SK-MEL-5 (cell line): ENCODE measurements at places on chromosomes 7 and 10. TPM values are rescaled to one million over a fixed set of nuclear protein-coding genes. Genes with fewer than 3 reads are reported as not detected.
A peak's percentile ranks its signal among the peaks of the same experiment; 100 is the strongest.

DNA sequence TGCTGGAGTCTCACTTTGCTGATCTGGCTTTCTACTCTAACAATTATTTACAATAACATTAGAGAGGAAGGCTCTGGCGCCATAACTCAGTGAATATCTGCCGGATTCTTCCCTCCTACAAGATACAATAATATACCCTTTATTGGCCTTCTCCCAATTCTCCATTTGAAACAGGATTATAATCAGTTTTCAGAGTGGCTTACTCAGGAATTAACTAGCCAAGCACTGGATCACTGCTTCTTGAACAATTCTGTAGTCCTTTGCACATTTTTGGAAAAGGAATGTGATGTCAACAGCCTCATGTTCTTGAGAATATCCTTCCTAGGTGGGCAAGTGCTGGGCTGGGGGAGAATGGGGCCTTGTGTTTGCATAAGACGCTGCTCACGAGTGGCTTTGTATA lies 125.9 kb downstream of the HIPK2 start:
- DNase-seq = no peak

The LRRN3 gene
- total RNA-seq = 0.11 TPM in 1 of 2 replicates, not detected in the other

- DNase-seq = no peak
Measured at GRCh38 chr10:88892222-88892967, 12.3 kb downstream of the STAMBPL1 start.

DNA sequence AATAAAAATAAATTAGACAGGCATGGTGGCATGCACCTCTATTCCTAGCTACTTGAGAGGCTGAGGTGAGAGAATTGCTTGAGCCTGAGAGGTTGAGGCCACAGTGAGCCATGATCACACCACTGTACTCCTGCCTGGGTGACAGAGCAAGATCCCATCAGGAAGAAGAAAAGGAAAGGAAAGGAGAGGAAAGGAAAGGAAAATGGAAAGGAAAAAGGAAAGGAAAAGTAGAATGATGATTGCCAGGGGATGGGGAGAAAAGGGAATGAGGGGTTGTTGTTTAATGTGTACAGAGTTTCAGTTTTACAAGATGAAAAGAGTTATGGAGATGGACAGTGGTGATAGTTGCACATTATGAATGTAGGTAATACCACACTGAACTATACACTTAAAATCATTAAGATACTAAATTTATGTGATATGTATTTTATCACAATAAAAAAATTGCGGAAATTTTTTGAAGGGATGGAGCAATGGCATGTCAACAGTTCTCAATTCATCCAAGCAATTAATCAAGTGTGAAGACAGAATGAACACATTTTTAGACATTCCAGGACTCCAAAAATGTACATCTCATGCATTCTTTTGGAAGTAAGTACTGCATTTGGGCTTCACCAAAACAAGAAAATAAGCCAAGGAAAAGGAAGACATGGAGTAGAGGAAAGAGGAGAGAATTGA lies 44.3 kb downstream of the IL6 start:
- DNase-seq = no peak

The NT5C2 gene
- total RNA-seq = 35.5 and 37.4 TPM in 2 replicates

DNA sequence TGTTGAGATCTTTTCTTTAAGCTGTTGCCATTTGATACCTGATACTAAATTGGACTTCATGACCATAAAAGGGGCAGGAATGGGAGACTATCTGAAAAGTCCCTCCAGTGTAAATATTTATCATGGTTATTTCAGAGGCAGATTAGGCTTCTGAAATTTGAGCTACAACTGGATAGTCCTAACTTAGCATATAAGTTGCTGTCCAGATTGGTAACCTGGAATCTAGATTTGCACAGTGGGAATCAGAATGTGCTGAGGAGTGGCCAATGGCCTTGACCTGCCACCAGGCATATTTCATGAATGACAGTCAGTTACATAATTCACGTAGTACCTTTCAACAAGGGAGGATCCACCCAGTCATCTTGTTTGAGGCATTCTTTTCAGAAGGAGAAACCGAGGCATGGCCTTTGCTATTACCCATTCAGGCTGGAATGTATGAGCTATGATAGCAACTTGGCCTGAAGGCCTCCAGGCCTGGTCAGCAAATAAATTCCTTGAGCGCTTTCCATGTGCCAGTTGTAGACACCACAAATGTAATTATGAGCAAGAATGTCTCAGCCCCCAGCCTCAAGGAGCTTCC lies 80.0 kb downstream of the EEPD1 start:
- no peak for DNase-seq

DNA sequence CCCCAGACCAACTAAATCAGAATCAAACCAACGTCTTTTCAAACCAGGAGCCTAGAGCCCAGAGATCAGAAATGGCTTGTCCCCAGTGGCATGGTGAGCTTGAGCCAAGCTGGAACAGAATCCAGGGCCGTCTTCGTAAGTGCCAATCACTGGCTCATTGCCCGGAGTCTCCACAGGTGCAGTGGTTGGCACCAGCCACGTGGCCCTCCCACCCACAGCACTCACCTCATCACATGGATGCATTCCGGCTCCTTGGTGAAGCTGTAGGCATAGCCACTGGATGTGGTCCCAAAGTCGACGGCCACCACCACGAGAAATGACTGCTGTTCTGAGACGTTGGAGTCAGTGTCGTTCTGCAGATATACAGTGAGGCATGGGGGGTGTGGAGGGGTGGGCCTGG lies 37.4 kb downstream of the HSPA12A start:
- DNase-seq = no peak

The MNX1 gene
- 0.45 and 0.56 TPM in 2 replicates for total RNA-seq

DNA sequence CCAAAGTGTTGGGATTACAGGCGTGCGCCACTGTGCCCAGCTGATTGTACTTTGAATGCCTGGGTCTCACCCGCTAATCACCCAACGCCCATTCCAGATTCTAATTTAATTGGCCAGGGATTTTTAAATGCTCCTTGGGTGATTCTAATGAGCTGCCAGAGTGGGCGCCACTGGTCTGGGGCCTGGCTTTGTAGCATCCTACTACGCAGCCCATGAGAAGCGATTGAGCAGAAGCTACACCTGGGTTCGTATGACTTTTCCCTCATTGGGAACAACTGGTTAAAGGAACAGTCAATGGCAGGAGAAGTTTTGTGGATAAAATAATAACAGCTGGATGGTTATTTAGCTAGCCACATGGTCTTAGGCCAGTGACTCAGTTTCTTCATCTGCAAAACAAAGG lies 108.0 kb downstream of the SPAG6 start:
- no peak for DNase-seq

The CHAT gene
- total RNA-seq = not detected in 2 replicates

GRCh38 chr10:128221117-128221516 lies 94.9 kb upstream of the MKI67 start:
- no peak for DNase-seq

The H2BK1 gene
- not detected in 2 replicates for total RNA-seq

The HKDC1 gene
- 0.29 and 0.61 TPM in 2 replicates for total RNA-seq

DNA sequence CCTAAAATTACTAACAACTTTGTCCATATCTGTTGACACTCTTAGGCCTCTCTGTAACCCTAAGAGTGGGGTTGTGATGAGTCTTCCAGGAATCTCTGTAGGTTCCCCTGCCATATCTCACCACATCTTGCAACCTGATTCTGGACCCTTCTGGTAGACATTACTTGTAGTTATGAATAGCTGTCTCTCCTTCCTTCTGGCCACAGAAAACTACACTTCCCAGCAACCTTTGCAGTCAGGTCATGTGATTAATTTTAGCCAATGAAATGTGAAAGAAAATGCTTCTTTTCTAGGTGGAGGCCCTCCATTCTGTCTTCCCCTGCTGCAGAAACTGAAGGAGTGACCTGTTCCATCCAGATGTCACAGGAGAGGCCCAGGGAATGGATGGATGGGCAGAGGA lies 147.6 kb upstream of the AOAH start:
- DNase-seq = peak; percentile 43

The JAKMIP3 gene
- 0.03 TPM in 1 of 2 replicates, not detected in the other for total RNA-seq

GRCh38 chr10:120495226-120496009 lies 38.4 kb downstream of the PLPP4 start:
- DNase-seq = no peak

The AASS gene
- 12.6 and 14.9 TPM in 2 replicates for total RNA-seq

DNA sequence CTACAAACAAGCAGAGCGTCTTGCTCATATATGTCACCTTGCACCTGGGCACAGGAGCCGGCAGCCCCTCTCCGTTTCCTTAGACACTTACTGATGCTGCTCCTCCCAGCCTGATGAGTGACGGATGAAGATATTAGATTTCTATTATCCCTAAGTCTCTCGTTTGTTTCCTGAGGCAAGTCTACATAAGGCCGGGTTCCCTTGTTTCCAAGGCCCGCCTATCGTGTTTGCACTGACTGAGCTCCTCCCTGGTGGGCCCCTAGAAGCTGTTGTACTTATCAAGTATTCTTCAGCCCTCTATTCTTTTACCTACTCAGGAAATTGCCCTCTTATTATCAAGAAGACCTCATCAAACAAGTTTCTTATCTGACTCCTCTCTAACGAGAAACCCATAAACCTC lies 18.5 kb downstream of the SH3PXD2A start:
- no peak for DNase-seq

DNA sequence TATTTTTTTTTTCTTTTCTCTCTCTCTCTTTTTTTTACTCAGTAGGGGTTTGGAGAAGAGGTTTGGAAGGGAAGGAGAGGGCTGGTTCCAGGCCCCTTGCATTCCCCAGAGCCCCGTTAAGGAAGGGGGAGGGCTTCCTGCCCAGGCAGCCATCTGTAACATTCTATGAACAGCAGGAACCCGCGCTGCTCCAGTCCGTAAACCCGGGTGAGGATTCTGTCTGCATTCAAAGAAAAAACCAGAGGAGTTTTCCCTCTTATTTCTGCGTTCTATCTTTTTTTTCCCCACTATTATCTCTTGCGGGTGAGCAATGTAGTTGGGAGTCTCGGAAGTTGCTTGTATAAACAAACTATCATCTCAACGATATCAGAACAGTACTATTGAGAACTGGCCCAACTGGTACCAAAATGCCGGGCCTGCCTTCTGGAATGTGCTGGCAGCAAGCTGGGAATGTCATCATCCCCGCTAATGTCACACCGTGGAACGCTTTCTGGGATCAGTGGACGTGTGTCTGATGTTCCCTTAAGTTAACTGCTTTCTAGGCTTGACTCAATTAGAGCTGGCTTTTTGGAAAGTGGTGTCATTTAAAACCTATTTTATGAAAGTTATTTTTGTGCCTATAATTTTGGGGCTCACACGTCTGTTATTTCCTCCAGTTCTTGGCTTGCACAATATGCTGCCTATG lies 153.1 kb upstream of the MEOX2 start:
- peak; percentile 40 for DNase-seq

DNA sequence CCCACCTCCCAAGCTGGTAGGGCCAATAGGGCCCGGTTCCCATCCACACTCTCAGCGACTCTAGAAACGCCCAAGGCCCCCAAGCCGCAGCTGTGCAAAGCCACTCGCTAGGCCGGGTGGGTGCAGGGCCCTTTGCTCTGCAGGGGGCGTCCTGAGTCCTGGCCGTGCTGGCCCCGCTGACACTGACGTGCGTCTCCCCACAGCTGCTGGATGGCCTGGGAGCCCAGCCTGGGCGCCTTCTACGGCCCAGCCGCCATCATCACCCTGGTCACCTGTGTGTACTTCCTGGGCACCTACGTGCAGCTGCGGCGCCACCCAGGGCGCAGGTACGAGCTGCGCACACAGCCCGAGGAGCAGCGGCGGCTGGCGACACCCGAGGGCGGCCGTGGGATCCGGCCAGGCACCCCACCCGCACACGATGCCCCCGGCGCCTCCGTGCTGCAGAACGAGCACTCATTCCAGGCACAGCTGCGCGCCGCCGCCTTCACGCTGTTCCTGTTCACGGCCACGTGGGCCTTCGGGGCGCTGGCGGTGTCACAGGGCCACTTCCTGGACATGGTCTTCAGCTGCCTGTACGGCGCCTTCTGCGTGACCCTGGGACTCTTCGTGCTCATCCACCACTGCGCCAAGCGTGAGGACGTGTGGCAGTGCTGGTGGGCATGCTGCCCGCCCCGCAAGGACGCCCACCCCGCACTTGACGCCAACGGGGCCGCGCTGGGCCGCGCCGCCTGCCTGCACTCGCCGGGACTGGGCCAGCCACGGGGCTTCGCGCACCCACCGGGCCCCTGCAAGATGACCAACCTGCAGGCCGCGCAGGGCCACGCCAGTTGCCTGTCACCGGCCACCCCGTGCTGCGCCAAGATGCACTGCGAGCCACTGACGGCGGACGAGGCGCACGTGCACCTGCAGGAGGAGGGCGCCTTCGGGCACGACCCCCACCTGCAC lies 31.6 kb upstream of the KNDC1 start:
- no peak for DNase-seq

DNA sequence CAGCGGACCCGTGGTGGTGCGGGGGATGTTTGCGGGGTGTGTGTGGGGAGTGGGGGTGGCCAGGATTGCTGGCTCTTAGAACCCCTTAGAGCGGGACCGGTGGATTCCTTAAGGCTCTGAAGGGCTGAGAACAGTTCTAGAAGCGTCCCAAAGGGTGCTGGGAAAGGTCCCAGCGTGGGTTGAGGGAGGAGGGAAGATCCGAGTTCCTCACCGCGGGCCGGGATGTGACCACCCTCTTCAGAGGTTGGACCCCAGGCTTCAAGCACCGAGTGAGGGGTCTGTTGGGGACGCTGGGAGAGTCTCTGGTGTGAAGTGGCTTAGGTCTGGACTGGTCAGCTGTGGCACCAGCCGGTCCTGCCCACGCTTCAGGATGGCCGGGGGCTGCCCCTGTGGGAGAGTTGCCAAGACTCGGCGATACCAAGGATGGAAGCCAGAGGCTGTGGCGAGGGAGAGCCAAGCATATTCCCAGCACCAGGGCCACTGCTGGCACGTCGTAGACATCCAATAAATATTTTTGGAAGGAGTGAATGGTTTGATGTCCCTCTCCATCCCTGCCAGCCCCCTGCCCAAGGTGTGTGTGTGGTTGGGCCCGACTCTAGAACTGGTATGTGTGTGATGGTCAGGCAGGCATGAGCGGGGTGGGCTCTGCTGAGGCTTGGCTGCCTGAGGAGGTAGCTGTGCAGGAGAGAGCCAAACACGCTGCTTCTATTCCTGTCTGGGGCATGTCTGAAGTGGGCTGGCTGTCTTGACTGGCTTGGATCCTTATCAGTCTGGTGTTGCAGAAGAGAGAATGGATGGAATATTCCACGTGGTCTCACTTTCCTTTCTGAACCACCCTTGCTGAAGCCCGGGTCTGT lies 19.2 kb downstream of the ZNF775 start:
- no peak for DNase-seq

- DNase-seq = no peak
Measured at GRCh38 chr10:49327036-49327813, 28.3 kb downstream of the C10orf71 start.

DNA sequence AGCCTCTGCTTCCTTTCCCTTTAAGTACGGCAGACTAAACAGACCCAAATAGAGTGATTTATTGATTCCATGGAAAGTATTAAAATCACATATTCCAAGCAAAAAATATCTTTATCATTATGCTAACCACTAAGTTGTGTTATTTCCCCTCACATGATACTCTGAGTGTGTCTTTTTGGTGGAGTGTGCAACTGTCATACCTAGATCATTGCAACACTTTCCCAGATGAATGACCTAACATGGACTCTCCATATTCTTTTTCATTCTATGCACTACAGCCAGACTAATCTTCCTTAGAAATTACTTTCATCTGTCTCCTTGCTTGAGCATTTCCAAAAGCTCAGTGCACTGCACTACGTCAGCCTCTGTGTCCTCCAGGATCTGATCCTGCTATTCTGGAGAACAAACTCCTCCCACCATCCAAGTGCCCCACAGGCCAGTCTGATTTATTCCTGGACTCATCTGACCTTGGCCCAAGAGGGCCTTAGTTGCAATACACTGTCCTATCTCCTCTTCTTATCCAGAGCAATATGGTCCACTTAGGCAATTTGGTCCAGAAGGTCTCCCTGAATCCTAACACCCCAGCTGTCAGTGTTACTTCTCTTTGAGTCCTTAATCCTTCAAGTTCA lies 263.3 kb upstream of the KLF6 start:
- no peak for DNase-seq

The PLEKHS1 gene
- total RNA-seq = not detected in 2 replicates

GRCh38 chr10:44512431-44513022 lies 127.6 kb upstream of the CXCL12 start:
- no peak for DNase-seq

The MYO1G gene
- 0.03 and 0.26 TPM in 2 replicates for total RNA-seq
